Pancreas (tissue), 10 donors: ENCODE measurements at places on chromosomes 12 and 14. TPM values are rescaled to one million over a fixed set of nuclear protein-coding genes. Genes with fewer than 3 reads are reported as not detected.
A peak's percentile ranks its signal among the peaks of the same experiment; 100 is the strongest.

MIP gene
- not detected for total RNA-seq

DNA sequence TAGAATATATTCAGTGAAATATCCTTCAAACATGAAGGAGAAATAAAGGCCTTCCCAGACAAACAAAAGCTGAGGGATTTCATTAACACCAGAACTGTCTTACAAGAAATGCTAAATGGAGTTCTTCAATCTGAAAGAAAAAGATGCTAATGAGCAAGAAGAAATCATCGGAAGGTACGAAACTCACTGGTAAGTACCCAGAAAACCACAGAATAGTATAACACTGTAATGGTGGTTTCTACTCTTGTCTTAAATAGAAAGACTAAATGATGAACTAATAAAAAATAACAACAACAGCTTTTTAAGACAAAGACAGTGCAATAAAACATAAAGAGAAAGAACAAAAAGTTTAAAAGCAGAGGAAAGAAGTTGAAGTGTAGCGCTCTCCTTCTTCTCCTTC, 18.7 kb upstream of the RNF212B start:
- no peaks in the 10 kb centered on the region for H3K4me1 ChIP-seq
- DNase-seq: no peak
- H3K36me3 ChIP-seq: no peaks in the 10 kb centered on the region
- no peak overlapping the region for H3K27ac ChIP-seq
- H3K4me3 ChIP-seq: no peak overlapping the region

HOXC13 gene
- total RNA-seq: not detected

SIX4 gene
- 2.4 TPM for total RNA-seq

- no peak overlapping the region for H3K4me3 ChIP-seq
- no peak for DNase-seq
- no peaks in the 10 kb centered on the region for H3K36me3 ChIP-seq
- H3K4me1 ChIP-seq: no peaks in the 10 kb centered on the region
- H3K27ac ChIP-seq: no peak overlapping the region
- no peaks in the 10 kb centered on the region for H3K27me3 ChIP-seq
Observed at GRCh38 chr12:113093409-113094101, 37.0 kb downstream of the DTX1 start.

DNA sequence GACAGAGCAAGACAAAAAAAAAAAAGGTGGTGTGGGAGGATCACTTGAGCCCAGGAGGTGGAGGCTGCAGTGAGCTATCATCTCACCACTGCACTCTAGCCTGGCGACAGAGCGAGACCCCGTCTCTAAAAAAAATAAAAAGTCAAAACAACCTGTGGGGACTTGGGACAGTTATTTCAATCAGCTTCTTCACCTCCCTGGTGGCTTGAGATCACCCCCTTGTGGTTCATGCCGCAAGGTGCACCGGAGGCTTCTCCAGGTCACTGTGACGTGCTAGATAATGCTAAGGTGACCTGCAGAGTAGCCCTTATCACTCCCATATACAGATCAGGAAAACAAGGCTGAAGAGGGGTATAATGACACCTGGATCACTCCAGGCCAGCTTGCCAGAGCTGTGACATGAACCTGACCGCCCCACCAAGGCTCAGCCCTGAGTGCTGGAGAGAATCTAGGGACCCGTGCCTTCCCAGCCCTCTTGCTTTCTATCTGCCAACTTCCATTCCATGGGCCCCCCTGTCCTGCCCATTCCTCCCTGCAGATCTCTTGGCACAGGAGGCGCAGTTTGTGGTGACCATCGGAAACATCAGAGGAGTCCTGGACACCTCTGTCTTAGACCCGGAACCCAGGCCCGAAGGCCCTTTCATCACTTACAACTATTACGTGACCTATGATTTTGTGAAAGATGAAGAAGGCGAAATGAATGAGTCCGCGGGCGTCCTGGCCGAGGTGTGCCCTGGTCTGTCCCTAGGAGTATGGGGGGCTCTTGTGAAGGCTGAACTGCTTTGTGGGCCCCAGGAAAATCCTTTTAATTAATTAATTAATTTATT, 8.1 kb downstream of the LRRC43 start:
- no peaks in the 10 kb centered on the region for H3K27me3 ChIP-seq
- no peaks in the 10 kb centered on the region for H3K4me1 ChIP-seq
- peak; percentile 84 for DNase-seq
- no peaks in the 10 kb centered on the region for H3K36me3 ChIP-seq
- H3K27ac ChIP-seq: no peak overlapping the region
- no peak overlapping the region for H3K4me3 ChIP-seq

DNA sequence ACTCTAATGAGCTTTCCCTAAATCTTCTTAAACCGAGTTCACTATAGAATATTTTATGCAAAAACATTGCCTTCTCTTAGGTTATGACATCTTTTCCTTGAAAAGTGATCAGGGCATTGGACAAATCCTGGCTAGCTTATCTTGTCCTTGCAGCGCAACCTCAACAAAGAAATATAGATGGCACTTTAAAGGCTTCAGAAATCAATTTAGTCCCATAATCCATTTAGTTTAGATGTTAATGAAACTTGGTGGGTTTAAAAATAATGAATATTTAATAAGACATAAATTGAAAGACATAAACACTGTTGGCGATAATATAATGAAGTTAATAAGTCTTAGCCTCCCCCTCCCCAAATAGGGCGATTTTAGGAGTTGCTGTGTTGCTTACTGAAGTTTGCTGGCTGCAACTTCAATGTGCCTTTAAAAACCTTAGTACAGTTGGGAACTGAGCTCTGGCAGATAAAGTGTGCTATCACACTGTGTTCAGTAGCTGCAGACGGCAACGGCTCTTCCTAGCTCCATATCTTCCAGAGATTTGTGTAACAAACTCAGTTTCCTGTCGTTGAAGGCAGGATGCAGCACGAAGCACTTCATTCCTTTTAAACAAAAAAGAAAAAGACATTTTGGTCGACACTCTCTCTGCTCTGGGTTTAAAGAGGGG, 19.5 kb downstream of the PLXNC1 start:
- H3K36me3 ChIP-seq: no peaks in the 10 kb centered on the region
- H3K27me3 ChIP-seq: no peaks in the 10 kb centered on the region
- DNase-seq: no peak
- no peak overlapping the region for H3K27ac ChIP-seq

DNA sequence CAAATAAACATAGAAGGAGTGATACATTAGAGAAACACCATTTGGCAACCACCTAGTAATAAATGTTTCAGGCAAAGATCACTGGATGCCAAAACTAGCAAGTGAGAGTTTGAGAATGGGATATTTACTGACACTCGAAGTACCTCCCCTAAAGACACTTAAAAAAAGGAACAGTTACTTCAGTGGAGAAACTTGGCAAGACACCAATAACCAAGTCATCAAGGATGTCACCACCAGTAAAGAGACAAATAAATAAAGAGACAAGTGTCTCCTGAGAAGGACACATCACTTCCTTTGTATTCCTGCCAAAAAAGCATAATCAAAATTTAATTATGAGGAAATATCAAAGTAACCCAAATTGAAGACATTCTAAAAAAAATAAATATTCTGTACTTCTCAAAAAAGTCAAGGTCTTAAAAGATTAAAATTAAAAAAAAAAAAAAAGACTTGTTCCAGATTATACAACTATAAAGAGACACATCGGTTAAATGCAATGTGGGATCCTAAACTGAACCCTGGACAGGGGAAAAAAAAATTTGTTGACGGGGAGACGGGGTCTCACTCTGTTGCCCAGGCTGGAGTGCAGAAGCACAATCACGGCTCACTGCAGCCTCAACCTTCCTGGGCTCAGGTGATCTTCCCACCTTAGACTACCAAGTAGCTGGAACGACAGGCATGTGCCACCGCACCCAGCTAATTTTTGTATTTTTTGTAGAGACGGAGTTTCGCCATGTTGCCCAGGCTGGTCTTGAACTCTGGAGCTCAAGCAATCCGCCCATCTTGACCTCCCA, 26.4 kb downstream of the TM7SF3 start:
- no peaks in the 10 kb centered on the region for H3K4me1 ChIP-seq
- no peaks in the 10 kb centered on the region for H3K36me3 ChIP-seq
- H3K27ac ChIP-seq: no peak overlapping the region
- H3K27me3 ChIP-seq: no peaks in the 10 kb centered on the region
- DNase-seq: no peak

ATXN7L3B gene
- total RNA-seq: 23.3 TPM

DNA sequence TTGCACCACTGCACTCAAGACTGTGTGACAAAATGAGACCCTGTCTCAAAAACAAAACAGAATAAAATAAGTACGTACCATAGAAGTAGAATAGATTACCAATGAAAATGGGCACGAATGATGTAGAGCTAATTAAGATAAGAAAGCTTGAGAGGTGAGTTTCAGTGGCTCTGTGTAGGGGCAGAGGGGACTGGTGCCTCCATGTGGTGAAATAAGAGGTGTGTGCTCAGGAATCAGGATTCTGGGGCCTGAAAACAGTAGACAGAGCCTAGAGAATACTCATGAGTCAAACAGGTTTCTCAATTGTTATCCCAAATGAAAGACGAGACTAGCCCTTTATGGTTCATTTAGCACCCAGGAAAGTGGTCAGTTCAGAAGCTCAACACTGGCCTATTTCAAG, 1145.1 kb downstream of the FLRT2 start:
- no peaks in the 10 kb centered on the region for H3K4me1 ChIP-seq
- DNase-seq: no peak
- no peaks in the 10 kb centered on the region for H3K27me3 ChIP-seq
- no peaks in the 10 kb centered on the region for H3K36me3 ChIP-seq
- no peak overlapping the region for H3K4me3 ChIP-seq

C12orf60 gene
- 1.0 TPM for total RNA-seq

SIX1 gene
- 0.06 TPM for total RNA-seq

DNA sequence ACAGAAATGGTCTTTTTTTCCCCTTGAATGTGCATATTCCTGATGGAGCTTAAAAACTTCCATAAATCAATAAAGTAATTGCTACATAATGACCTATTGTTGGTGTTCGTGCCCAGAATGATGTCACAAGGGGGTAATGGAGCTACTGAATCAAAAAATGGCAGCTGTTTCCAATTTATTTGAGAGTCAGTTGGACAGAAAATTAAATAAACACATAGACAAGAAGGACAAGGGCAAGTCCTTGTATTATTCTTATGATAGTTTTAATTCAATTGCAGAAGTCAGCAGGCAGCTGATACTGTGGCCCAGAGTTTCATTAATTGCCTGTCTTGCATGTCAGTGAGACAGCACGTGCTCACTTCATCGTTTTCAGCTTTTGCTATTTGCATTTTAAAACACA, 473.5 kb downstream of the ETNK1 start:
- H3K36me3 ChIP-seq: no peaks in the 10 kb centered on the region
- H3K4me1 ChIP-seq: no peaks in the 10 kb centered on the region
- H3K27ac ChIP-seq: no peak overlapping the region

MGST1 gene
- total RNA-seq: 69.4 TPM

OTX2 gene
- total RNA-seq: not detected

- no peaks in the 10 kb centered on the region for H3K4me1 ChIP-seq
- H3K36me3 ChIP-seq: no peaks in the 10 kb centered on the region
- no peak overlapping the region for H3K4me3 ChIP-seq
- H3K27me3 ChIP-seq: no peaks in the 10 kb centered on the region
- H3K27ac ChIP-seq: no peak overlapping the region
Observed at GRCh38 chr14:27236601-27237000, 638.8 kb upstream of the NOVA1 start.

DNA sequence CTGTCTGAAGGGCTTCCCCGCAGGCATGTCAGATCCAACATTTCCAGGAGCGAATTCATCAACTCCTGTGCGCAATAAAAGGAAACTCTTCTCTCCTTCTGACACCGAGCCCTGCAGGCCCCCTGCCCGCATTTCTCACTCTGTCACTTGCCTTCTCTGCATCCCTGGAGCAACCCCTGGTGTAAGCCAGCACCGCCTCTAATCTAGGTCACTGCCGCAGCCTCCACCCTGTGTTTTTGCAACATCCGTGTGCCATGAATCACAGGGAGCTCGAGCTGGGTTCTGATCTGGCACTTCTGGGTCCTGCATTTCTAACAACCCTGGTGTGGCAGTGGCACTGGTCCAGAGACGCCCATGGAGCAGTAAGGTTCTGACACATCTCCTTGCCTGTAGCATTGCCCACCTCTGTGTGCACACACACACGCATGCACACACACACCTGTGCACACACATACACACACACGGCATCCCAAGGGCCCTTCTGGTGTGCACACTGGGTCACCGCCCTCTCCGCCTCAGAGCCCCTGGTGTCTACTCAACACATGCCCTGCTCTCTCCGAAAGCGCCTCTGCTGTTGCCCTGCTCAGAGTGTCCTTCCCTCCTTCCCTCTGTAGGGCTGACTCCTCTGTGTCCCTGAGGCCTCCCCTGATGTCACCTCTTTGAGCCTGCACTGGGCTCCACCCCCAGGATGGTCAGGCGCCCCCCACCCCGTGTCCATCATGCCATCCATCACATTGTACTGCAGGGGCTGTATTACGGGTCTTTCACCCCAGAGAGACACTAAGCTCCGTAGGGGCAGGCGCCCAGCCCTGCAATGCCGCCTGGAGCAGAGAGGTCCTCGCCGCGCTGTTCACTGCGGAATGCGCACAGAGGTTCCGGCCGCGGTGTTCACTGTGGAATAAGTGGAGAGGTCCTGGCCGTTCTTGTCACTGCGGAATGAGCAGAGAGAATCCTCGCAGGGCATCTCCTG, 111.4 kb upstream of the SFSWAP start:
- no peaks in the 10 kb centered on the region for H3K27me3 ChIP-seq
- no peaks in the 10 kb centered on the region for H3K36me3 ChIP-seq
- no peak overlapping the region for H3K4me3 ChIP-seq

GRCh38 chr12:113072136-113072535, 15.6 kb downstream of the DTX1 start:
- no peaks in the 10 kb centered on the region for H3K27me3 ChIP-seq
- no peak for DNase-seq
- H3K4me1 ChIP-seq: peaks cover 12% of the 10 kb centered on the region
- H3K27ac ChIP-seq: peak overlapping the region; percentile 85

MLEC gene
- total RNA-seq: 101 TPM

DNA sequence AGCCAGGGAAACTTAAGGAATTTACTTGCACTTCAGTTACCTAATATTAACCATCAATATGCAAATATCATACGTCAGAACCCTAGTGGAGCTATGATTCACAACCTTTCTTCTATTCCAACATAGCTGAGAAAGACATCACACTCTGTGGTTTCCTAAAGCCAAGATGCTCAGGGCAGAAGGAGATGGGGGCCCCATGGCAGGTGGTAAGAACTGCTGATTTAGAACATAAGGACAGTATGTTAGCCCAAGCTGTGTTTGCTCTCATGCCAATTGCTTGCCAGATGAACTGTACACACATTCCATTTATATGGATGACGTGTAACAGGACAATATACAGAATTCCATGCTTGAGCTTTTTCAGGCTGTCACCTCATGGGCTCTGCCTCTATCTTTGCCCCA, 34.6 kb downstream of the HECTD4 start:
- H3K36me3 ChIP-seq: no peaks in the 10 kb centered on the region
- H3K4me1 ChIP-seq: no peaks in the 10 kb centered on the region
- no peak overlapping the region for H3K4me3 ChIP-seq
- no peak for DNase-seq

DNA sequence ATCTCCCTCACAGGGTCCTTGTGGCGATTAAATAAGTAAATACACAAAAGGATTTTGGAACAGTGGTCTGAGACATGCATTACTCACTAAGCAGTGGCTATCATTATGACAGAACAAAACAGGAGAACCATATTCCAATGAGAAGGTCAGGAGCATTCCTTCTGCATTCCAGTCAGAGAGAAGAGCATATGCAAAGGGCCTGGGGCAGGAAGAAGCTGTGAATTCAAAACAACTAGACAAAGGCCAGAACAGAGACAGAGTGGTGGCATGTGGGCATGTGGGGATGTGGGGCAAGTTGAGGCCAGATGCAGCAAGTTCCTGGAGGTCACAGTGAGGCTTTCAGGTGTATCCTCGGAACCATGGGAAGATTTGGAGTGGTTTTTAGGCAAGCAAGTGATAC, 70.1 kb upstream of the VRK1 start:
- no peaks in the 10 kb centered on the region for H3K4me1 ChIP-seq
- H3K27me3 ChIP-seq: no peaks in the 10 kb centered on the region
- DNase-seq: no peak
- H3K4me3 ChIP-seq: no peak overlapping the region
- H3K27ac ChIP-seq: no peak overlapping the region

KITLG gene
- total RNA-seq: 4.6 TPM
